ENCODE measurements at places on chromosomes 13 and 19.

- no peak for DNase-seq
These were observed 23.2 kb downstream of the SH3GL1 start for GRCh38 chr19:4376991-4377781.

DNA sequence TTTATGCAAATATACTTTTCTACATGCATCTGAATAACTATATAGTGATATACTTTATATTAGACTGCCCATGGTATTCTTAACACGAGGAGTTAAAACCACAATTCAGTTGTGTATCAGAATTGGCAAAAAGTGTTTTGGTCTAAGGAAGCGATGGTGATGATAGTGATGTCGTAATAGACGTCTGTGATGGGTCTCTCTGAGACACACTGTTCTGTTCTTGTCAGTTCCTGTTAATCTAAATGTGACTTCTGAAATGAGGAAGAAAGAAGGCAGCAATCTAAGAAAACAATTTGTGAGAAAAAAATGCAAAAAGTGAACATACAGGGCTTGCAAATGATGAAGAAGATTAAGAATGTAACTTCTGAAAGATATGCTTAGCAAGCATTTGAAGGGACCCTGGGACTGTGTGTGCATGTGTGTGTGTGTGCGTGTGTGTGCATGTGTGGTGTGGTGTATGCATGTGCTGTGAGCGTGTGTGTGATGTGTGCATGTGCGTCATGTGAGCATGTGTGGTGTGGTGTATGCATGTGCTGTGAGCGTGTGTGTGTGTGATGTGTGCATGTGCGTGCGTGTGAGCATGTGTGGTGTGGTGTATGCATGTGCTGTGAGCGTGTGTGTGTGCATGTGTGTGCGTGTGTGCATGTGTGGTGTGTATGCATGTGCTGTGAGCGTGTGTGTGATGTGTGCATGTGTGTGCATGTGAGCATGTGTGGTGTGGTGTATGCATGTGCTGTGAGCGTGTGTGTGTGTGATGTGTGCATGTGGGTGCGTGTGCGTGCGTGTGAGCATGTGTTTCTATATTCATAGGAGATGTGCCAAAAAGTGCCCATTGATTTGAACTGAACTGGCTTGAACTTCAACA lies 131.8 kb downstream of the IRS2 start:
- DNase-seq: no peak

DNA sequence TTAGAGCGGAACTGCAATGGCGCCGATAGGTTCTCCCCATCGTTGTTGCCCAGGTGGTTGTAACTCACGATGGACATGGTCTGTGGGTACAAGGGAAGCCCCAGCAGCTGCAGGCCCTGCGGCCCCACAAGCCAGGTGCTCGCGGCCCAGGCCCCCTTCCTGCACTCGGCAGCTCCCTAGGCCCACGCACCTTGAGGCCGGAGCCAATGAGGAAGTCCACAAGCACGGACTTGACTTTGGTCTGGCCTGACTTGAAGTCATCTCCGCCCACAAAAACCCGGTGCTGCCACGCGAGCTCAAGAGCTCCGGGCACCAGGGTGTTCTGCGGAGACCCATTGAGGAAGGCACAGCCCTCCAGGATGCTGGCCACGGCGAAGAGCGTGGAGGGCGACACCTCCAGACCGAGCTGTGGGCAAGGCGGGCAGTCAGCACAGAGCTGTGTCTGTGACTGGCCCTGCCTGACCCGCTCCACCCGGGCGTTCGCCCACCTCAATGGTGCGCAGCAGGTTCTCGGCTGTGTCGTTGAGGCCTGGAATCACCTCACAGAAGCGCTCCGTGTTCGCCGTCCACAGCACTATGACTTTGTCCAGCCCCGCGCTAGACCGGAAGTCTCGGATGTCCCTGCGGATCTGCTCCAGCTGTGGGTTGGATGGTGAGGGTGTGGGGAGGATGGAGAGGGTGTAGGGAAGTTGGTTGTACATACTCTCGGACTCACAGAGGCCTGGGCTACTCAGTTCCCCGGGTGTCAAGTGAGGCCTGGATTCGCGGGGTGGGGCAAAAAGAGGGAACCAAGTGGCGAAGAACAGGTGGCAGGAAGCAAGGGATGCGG lies 1.9 kb downstream of the ISYNA1 start:
- DNase-seq: no peak

DNA sequence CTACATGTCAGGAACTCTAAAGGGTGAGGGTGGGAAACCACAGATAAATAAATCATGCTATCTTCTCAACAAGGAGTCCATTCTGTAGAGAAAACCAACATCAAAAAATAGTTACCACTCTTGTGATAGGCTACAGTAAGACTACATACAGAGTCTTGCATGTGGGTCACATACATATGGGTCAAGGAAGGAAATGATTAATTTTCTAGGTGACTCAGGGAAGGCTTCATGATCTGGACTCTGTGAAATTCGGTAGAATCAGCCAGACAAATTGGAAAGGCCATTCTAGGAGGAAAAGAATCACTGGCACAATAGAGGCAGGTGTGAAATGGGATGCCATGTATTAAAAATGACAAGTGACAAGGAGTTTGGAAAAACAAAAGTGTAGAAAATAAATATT lies 638.9 kb downstream of the LIG4 start:
- no peak for DNase-seq

DNA sequence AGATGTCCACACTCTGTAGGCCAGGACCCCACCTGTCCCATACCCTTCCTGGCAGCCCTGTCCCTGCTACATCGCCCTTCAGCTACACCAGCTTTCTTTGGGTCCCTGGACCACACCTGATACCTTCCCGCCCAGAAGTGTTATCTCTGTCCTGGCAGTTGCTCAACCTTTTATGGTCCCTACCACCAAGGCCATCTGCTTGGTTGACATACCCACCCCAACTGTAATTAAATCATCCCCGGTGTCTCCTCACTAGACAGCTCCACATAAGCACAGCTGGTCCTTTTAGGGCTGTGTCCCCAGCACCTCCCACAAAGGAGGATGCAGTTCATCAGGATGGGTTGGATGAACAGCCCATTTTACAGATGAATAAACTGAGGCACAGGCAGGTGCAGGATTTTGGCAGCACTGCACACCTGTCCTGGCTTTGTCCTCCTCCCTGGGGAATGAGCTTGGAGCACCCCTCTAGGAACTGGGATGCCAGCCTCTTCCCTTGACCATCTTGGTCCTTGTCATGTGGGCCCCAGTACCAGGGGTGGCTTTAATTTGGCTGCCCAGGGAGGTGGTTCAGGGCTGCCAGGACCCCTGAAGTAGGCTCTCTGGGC lies 12.9 kb downstream of the NACC1 start:
- DNase-seq: no peak

DNA sequence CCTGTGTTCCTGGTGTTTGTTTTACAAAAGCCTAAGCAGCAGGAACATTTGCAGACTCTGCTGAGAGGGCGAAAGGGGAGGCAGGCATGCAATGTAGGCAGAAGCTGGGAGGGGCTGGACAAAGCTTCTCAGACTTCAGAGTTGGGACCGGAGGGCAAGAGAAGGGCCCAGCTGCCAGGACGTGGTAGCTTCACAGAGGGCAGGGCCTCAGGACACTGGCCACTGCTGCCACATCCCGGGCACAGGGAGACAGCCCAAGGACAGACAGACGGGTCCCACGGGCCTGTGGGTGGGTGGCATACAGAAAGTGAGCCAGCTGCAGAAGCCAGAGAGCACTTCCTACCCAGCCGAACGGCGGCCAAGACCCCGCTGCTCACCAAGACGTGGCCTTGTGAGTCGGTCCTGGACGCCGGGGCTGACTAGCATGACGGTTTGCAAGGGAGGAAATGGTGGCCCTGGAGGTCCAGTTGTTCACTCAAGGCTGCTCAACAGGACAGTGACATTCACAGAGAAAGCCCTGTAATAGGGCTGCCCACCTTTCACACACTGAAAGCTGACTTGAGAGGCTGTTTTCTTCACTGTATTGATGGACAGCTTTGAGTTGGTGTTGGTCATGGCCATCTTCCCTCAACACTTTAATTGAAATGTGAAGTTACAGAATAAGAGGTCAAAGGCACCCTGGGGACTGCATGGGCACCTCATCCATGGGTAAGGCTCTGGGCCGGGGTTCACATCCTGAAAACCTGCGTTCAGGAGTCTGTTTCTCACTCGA lies 23.7 kb upstream of the TFDP1 start:
- DNase-seq: no peak

GRCh38 chr19:48489608-48490216 lies 20.5 kb downstream of the CYTH2 start:
- DNase-seq: peak; percentile 66

GRCh38 chr19:8577247-8577646 lies at the start of gene MYO1F:
Gene MYO1F, minus strand, starts transcription at chr19:8577442. Its CDS starts 133 bp downstream, at chr19:8577309.
- DNase-seq: no peak

DNA sequence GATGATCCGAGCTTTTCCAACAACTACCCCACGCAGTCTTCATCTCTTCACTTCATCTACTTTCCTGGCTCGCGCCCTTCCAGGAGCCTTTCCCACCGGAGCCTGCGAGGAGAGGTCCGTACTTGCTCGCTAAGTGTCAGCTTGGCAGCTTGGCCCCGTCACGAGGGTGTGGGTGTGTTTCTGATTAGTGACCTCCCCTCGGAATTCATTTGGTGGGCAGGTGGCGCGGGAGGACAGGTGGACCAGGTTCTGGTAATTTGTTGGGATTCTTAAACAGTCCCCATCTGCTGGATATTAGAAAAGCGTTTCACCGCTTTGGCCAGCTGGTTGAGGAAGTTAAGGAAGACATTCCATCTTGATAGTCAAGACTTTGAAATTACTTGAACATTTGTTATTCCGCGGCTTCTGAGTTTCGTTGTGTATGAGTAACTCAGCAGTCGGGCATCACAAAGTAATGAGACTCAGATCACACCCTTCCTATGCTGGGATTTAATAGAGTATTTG lies 515 bp downstream of the UFM1 start:
- peak; percentile 6 for DNase-seq
